Activated T-helper 1 cell treated with anti-CD3 and anti-CD28 coated beads, Interleukin-12 subunit alpha, Interleukin-12 subunit beta, Interleukin-2, Interleukin-4 antibody, amounts not matched to agents 30 ng/mL and 10 ng/mL and 1 ng/mL, durations not matched to agents 14 hours and 24 hours and 36 hours (primary cell): ENCODE measurements at places on chromosomes 4 and X. TPM values are rescaled to one million over a fixed set of nuclear protein-coding genes. Genes with fewer than 3 reads are reported as not detected.

- no peak for DNase-seq
Observed at GRCh38 chrX:12360383-12360782, 222.1 kb downstream of the FRMPD4 start.

DNA sequence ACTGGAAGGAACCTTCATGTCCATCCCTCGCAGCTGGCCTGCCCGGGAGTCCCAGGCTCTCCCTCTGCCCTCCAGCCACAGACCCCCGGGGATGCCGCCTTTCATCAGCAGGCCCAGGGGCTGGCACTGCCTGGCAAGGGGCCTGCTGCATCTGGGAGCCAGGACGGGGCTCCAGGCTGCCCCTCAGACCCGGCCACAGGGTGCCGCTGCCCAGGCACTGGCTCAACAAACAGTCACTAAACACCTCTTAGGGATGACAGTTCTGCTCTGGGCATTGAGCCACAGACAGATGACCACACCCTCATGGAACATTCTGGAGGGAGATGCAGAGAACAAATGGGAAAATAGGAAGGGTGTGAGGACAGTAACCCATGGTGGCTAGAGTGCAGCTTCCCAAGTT, 109.3 kb downstream of the HMX1 start:
- no peak for DNase-seq

- no peak for DNase-seq
Observed at GRCh38 chr4:138861135-138861534, 154.4 kb upstream of the NOCT start.

- DNase-seq, result no peak
Observed at GRCh38 chr4:664713-665231, 9.3 kb downstream of the ATP5ME start.

DNA sequence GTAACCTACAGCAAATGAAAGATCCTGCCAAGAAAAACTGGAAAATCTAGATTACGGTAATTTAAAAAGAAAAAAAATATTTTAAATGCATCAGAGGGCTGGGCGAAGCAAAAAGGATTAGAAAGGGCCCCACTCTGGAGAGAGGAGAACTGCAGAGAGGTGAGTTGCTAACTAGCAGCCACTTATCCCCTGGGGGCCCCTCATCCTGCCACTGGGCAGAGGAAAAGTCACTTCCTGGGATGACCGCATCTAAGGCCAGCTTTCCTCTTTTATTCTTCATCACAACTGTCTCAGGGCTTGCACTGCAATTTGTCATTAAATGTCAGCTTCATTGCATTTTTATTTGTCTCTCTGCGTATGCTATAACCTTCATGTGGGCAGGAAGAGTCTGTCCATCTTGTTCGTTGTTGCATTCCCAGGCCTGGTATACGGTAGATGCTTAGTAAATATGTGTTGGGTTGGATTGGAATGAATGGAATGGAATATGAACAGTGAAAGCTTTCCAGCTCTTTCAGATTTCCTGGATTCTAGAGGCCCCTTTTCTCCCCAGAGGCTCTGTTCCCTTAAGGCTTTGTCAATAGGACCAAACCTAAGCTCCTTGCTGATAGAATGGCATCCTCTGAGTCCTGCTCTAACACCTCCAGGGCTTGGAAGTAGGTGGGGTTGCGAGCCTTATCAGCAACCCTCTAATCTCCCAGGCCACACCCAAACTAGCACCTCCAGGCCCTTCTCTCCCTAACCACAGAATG, 58.9 kb downstream of the TLR10 start:
- no peak for DNase-seq

GRCh38 chr4:76782837-76783236, 115.1 kb downstream of the SOWAHB start:
- DNase-seq, result no peak

DNA sequence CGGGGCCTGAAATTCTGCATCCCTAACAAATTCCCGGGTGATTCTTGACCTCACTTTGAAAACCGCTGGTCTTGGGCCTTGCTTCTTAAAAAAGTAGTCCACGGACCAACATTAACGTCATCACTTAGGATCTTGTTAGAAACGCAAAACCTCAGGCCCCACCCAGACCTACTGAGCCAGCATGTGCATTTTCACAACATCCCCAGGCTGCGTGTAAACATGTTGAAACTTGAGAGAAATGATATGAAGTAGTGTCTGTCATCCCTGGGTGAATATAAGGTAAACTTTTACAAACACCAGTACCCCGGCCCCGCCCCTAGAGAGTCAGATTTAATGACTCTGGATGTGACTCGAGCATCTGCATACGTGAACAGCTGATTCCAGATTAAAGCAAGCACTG, 33.7 kb downstream of the SORBS2 start:
- no peak for DNase-seq

SYTL4 gene
- total RNA-seq, result not detected in 2 replicates

PDLIM5 gene
- 17.8 and 20.6 TPM in 2 replicates for total RNA-seq

MAGEC1 gene
- not detected in 2 replicates for total RNA-seq

TBCK gene
- 24.4 and 25.1 TPM in 2 replicates for total RNA-seq
